Right atrium auricular region (tissue), 2 donors: ENCODE measurements at places on chromosomes 1 and 21.

DNA sequence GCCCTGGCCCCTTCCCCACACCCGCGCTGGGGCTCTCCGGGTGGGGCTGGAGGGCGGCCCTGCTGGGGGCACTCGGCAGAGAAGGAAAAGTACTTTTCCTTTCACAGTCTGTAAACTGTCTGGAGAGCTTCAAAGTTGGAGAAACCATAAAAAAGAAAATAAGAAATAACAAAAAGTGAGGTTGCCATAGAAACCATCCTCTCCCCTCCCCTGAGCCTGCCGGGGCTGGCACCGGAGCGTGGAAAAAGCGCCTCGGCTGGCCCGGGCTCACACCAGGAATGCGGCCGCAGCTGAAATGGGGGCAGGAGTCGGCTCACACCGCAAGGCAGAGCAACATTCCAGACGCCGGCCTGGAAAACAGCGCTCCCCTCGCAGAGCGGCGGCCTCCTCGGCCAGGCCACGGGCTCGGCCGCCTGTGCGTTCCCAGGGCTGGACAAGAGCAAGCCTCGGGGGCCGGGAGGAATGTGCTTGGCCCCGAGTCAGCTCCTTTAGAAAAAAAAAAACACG is 69.2 kb downstream of the MORN1 start:
- DNase-seq: peak; percentile 92

- DNase-seq: no peak
Measured at GRCh38 chr1:60895701-60896100, 186.7 kb upstream of the NFIA start.

DNA sequence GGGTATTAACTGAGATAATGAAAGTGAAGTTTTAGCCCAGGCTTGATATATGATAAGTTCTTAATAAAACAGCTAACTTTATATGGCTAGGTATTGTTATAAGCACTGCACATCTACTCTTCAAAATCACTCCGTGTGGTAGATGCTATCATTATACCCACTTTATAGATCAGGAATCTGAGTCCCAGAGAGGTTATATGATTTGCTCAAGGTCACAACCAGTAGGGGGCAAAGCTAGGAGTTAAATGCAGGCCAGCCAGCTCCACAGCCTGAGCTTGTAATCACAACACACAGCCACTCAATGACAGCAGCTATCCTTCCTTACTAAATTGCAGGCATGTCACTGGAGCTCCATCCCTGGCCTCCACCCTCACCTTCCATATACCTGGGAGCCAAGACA is 115.8 kb downstream of the CAPN8 start:
- DNase-seq: no peak

- DNase-seq: no peak
Measured at GRCh38 chr1:243301059-243301458, 45.2 kb downstream of the SDCCAG8 start.

DNA sequence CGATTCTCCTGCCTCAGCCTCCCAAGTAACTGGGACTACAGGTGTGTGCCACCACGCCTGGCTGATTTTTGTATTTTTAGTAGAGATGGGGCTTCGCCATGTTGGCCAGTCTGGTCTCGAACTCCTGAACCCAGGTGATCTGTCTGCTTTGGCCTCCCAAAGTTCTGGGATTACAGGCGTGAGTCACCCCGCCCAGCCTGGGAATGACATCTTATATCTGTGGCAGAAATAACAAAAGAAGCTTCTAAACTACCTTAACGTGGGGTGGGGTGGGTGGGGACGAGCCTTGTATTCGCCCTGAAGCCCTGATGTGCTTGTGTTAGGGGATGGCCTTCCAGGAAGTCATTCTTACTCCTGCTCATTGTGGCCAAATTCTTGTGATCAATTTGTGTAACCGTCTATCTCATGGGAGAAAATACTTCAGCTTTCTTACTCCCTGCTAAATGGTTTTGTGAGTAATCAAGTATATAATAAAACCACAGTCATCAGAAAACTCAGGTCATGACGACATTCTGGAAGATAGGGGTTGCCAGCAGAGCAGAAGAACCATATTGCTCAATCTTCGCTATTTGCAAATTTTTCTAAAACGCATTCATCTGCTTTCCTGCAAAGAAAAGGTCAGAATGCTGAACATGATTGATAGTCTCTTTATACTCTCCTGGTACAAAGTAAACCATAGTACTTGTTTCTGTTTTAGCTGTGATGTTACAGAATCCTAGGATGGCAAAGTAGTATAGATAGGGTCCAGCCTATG is 63.2 kb downstream of the DIRAS3 start:
- no peak for DNase-seq

DNA sequence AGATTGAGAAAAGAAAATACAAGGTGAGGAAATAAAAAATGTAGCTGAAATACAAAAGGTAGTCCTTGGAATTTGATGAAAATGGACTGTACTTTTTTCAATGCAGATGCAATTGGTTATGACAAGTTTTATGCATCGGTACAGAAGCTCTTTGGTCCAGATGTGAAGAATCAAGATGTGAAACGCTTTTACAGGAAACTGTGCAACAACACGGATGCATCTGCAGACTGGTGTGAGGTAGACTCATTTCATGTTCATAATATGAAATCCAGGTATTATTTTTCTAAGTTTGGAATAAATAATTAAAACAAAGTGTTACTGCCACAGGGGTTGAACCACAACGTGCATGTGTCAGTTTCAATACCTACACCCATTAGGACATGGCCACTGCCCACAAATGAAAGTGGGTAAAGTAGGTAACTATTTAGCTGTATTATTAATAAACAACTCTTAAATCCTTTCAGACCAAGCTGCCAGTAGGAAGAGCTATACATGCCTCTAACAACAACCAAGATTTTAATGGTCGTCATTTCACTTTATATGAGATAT is 8.4 kb downstream of the WDR64 start:
- DNase-seq: no peak

GRCh38 chr1:40745176-40745575 is 38.4 kb upstream of the KCNQ4 start:
- DNase-seq: no peak

DNA sequence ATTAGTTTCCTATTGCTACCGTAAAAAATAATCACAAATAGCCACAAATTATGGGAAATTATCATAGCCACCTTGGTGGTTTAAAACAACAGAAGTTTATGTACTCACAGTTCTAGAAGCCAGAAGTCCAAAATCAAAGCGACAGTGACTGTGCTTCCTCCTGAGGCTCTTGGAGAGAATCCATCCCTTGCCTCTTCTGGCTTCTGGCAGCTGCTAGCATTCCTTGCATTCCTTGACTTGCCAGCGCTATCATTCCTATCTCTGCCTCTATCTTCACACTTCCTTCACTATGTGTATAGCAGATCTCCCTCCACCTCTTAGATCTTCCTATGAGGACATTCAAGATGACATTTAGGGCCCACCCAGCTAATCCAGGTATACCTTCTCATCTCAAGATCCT is 180.1 kb upstream of the USP25 start:
- no peak for DNase-seq

- no peak for DNase-seq
Measured at GRCh38 chr1:20399196-20399595, 86.8 kb downstream of the CAMK2N1 start.

- DNase-seq: peak; percentile 73
Measured at GRCh38 chr1:225813214-225813964, 3.5 kb downstream of the EPHX1 start.

- DNase-seq: no peak
Measured at GRCh38 chr1:24659166-24659904, 16.2 kb downstream of the SRRM1 start.

DNA sequence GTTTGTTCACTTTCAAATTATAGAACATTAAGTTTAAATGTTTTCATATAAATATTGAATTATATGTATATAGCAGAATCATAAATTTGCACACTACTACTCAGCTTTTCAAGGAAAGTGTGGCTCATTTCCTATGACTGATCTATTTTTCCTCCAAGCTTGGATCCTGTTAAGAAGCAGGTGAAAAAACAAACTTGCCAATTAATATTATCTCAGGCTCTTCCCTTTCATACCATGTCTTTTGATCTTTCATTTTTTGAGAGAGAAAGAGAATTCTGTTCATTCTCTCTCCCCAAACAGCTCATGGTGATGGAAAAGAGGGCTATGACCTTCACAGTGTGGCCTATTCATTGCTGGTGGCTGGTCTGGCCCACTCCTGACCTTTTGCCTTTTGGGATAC is 43.7 kb downstream of the SEC16B start:
- DNase-seq: no peak

DNA sequence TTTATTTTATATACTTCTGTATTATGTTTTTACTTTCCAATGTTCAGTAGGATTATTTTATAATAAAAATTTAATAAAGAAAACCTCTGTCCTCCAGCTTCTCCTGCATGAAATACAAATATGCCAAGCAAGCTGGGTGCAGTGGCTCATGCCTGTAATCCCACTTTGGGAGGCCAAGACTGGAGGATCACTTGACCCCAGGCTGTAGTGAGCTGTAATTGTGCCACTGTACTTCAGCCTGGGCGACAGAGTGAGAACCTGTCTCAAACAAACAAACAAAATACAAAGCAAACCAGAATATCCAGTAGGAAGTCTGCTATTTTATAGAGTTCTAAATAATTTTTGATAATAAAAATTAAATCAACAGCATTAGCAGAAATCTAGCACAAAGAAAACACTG is 168.8 kb downstream of the EIF4G3 start:
- no peak for DNase-seq

DNA sequence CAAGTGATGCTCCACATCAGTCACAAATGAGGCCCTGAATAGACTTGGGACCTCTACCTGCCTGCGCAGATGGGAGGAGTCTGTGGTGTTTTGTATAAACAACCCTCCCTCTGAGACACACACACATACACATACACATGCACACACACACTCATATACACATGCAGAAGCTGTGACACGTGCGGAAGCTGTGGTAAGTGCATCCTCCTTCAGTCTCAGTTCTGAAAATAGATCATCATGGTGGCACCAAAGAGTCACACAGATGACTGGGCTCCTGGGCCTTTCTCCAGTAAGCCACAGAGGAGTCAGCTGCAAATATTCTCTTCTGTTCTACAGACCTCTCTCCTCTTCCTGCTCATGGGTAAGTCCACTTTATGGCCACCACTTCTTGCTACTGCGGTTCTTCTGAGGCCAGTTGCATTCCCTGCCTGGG is at the start of gene LY9:
Gene LY9, plus strand, starts transcription at position 224 of the 433 bp plus-strand sequence. Its CDS starts 14 bp downstream, at position 238.
- DNase-seq: no peak

- DNase-seq: no peak
Measured at GRCh38 chr1:25948641-25949040, 42.4 kb upstream of the STMN1 start.

GRCh38 chr1:83029916-83030315 is 969.0 kb downstream of the TTLL7 start:
- DNase-seq: no peak

DNA sequence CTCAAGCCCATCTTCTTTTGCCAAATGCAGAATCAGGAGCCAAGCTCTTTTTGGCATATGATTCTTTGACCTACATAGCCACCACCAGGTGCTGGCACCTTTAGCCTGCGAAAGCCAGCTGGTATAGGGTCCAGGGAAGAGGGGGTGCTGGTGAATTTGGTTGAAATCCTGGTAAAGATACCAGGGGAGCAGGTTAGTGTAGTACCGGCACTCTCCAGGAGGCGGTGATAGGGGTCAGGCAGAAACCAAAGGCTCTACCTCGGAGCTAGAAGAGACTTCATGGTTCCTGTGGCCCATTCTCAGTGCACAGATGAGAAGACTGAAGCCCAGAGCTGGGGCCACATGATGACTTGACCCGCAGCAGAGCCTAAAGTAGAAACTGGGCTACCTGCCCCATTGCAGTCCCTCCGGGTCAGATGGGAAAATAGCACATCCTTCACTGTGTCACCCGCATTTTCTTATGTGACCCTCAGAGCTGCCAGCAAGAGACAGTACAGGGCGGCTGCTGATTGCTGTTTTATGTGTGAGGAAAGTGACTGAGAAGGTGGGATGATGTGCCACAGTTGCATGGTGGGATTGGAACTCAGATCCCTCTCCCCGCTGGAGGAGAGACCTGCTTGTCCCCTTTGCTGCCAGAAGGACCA is 36.0 kb upstream of the IL19 start:
- no peak for DNase-seq

GRCh38 chr1:209737118-209737505 is 18.7 kb upstream of the TRAF3IP3 start:
- DNase-seq: no peak

GRCh38 chr1:192530254-192530653 is 45.3 kb upstream of the RGS1 start:
- no peak for DNase-seq

- DNase-seq: no peak
Measured at GRCh38 chr21:25281134-25281533, 326.1 kb downstream of the MRPL39 start.

- peak; percentile 68 for DNase-seq
Measured at GRCh38 chr1:235050911-235051360, 77.7 kb downstream of the TOMM20 start.

DNA sequence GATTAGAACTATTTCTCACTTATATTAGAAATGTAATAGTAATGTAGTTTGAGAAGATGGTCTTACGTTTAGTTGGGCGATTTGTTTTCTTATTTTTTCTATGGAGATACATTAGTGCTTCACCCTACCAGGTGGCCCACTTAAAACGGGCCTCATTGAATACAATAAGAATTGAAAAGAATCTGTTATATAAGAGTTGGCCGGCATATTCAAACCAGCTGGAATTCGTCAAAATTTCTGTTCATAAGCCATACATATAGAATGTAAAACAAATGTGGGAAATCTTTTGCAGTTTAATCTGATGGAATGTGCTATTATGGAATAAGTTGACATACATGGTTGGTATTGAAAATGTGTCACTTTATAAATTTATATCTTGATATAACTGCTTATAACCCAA is 96.4 kb upstream of the C1orf105 start:
- DNase-seq: no peak

- DNase-seq: no peak
Measured at GRCh38 chr1:154181944-154182343, 10.0 kb downstream of the TPM3 start.

- DNase-seq: peak; percentile 83
Measured at GRCh38 chr1:28775121-28775942, 36.6 kb upstream of the OPRD1 start.

GRCh38 chr1:41878495-41878894 is 40.2 kb downstream of the HIVEP3 start:
- no peak for DNase-seq

DNA sequence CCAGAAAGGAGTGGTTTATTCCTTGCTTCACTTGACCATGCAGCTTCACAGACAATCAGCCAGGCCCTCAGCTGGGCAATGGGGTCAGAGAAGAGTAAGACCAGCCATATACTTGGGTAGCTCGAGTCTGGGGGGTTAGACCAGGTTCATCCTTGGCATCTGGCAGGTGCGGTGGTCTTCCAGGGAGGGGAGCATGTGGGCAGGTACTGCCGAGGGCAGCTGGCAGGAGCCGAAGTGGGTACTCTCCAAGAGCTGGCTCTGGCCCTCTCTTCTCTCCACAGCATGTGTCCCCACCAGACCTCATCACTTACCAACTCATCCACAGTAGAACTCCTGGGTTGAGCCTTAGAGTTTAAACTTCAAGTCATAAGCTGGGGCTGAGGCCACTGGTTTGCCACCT is 156.8 kb downstream of the FOXD2 start:
- no peak for DNase-seq

GRCh38 chr1:227895828-227896685 is 51.7 kb downstream of the WNT9A start:
- DNase-seq: peak; percentile 47
